ENCODE measurements at places on chromosomes 11 and 22.
A peak's percentile ranks its signal among the peaks of the same experiment; 100 is the strongest.

GRCh38 chr11:118144301-118145268, 8.0 kb downstream of the SCN4B start:
- DNase-seq = no peak

- DNase-seq = peak; percentile 46
Measured at GRCh38 chr22:31829505-31829904, 75.7 kb downstream of the DEPDC5 start.

GRCh38 chr11:118434123-118434552, 2.2 kb upstream of the KMT2A start:
- no peak for DNase-seq

DNA sequence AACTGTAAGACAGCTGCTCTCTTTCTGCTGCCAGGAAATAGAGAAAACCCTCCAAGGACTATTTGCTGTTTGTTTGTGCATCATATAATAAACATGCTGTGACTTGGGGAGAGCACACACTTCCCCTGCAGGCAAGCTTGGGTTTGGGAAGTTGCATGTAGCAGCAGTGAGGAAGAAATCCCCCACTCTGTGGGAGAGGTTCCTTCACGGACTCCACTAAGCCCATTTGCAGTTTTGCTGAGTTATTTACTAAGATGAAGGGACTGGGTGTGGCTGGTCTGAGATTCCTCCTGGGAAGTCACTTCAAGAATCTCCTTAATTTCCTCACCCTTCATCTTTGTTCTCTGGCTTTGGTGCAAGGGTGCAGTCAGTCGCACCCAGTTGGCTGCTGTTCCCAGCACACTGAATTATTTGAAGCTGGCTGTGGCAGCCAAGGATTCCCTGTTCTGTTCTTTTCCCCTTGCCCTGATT, 104.9 kb downstream of the ARFGAP2 start:
- no peak for DNase-seq

- no peak for DNase-seq
Measured at GRCh38 chr11:86460461-86461385, 86.0 kb downstream of the CCDC81 start.

- peak; percentile 39 for DNase-seq
Measured at GRCh38 chr22:30265131-30265720, 1.4 kb downstream of the OSM start.

GRCh38 chr11:111938687-111939160, 1.6 kb downstream of the DIXDC1 start:
- peak; percentile 15 for DNase-seq

- DNase-seq = no peak
Measured at GRCh38 chr11:2072551-2073261, 66.5 kb downstream of the IGF2 start.

DNA sequence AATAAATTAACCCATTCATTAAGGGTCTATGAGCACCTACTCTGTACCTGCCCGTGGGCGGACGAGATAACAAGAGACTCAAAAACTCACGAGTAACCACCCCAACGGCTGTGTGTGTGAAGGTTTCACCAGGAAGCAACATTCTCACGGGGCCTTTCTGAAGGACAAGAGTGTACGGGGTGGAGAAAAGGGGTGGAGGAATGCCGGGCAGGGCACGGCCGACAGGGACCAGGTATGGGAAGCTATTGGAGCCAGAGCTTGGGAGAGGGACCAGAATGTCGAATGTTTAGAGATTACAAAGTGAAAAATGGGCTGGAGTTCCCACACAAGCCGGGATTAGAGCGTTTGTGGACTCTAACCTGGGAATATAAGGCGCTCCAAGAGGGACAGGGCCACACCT, 1.6 kb downstream of the KMT5B start:
- DNase-seq = no peak

GRCh38 chr11:29518389-29519174, 498.2 kb downstream of the KCNA4 start:
- no peak for DNase-seq

DNA sequence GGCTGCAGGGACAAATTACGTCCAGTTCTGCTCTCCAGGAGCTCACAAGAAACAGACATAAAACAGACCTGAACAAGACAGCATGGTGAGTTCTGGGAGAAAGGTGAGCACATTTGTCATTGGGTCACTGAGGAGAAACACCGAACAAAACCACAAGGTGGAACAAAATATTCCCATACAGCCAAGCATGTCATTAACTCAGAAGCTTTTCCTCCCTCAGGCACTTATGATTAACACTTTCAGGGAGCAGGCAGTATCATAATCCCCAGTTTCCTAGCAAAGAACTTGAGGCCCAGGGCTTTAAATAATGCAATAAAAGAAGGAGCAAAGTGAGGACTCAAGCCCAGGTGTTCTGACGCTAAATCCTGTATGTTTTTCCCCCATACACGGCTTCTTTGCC, 43.0 kb downstream of the P4HA3 start:
- DNase-seq = no peak

DNA sequence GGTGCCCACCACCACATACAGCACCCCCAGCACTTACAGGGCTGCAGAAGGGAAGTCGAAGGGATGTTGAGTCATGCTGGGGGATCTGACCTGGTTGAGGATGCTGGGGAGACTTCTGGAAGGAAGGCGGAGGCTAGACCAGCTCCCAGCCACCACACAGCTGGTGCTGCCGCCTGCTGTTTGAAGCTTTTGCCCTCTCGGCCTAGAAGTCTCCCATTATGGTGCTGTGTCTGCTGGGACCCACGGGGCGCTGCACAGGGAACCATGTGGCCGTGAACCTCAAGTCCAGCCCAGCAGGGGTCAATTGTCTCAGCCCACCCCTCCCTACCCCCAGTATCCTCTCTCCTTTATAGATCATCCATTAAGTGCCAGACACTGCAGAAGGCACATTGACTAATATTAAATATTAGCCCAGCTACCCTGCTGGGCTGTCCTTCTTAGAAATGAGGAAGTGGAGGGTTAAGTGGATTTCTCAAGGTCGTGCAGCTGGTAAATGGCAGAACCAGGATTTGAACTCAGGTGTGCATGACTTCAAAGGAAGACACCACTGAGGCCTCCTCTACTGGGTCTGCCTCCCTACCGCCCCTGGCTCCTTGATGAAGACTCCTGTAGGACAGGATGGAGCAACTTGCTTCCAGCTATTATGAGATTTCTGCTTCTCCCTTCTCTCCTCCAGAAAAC, 49.7 kb downstream of the CYTH4 start:
- no peak for DNase-seq

DNA sequence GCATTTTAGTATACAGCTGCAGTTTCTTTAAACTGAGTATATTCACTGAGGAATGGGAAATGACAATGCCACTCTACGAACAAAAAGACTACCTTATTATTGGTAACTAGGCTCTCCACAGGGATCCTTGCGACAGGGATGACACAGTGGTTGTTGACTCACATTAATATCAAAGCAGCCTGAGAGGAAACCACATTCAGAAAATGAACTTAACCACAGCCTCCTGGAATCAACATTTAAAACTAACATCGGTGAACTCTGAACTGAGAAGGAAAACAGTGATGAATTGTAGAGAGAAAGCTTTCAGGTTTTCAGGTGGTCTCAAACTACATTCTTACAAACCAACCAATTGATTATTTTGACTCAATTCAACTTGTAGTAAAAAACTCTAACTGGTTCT, 90.3 kb upstream of the MTMR2 start:
- no peak for DNase-seq

- no peak for DNase-seq
Measured at GRCh38 chr11:94194712-94195111, 66.1 kb downstream of the PANX1 start.

DNA sequence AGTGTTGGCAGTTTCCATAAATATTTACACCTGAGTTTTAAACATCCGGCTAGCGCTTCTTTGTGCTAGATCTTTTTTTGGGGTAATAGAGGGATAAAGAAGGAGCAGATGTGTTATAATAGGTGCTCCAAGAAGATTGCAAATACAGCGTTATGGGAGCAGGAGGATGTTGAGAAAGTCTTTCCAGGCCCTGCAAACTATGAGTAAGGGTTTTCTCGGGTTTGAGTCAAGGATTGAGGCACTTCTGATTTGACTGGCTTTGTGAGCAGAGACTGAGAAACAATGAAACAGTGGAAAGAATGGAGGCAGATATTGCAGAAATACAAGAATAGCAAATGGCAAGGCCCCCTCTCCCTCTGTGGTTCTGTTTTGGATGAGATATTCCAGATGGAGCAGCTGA, 155.0 kb upstream of the TIMP3 start:
- no peak for DNase-seq

DNA sequence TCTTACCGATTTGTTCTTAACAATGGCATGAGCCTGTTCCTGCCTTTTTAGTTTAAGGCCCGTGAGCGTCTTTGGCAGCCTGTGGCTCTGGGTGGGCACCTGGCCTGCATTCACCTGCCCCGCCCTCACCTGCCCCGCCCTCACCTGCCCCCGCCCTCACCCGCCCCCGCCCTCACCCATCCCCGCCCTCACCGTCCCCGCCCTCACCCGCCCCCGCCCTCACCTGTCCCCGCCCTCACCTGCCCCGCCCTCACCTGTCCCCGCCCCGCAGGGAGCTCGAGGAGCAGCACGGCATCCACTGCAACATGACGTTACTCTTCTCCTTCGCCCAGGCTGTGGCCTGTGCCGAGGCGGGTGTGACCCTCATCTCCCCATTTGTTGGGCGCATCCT, 14.2 kb downstream of the GATD1 start:
- DNase-seq = no peak

- peak; percentile 40 for DNase-seq
Measured at GRCh38 chr22:39092111-39092862, 4.8 kb upstream of the APOBEC3H start.

- DNase-seq = no peak
Measured at GRCh38 chr11:71357414-71357813, 90.8 kb downstream of the DHCR7 start.

All from NK-92 treated with Interleukin-12 subunit alpha and Interleukin-12 subunit beta, amount 100 ng/mL, for 24 hours (cell line).